ENCODE measurements at places on chromosomes 7 and 10. TPM values are rescaled to one million over a fixed set of nuclear protein-coding genes. Genes with fewer than 3 reads are reported as not detected.
A peak's percentile ranks its signal among the peaks of the same experiment; 100 is the strongest.

EBLN1 gene
- not detected for polyA plus RNA-seq

LEP gene
- not detected for polyA plus RNA-seq

MOGAT3 gene
- polyA plus RNA-seq, result not detected

SEMA3D gene
- polyA plus RNA-seq, result 1.2 TPM

IKZF1 gene
- polyA plus RNA-seq, result not detected

CASD1 gene
- polyA plus RNA-seq, result 3.0 TPM

CHRM2 gene
- not detected for polyA plus RNA-seq

CTNNA3 gene
- not detected for polyA plus RNA-seq

ZNF503 gene
- 4.6 TPM for polyA plus RNA-seq

ANKRD7 gene
- 0.86 TPM for polyA plus RNA-seq

ZNF394 gene
- 10.6 TPM for polyA plus RNA-seq

DNA sequence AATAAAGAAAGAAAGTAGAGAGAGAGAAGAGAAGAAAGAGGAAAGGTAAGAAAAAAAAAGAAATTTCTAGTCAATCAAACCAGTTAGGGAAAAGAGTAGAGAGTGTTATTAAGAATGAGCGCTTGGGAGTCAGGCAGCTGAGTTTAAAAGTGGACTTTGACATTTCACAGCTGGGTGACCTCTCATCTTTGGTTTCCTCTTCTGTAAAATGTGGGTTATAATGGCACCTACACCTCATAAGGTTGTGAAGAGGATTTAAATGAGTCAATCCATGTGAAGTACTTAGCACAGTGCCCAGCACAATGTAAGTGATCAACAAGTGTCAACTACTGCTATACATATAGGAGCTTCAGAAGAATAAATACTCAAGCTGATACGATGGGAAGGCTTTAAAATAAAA is 12.2 kb downstream of the HOXA1 start:
- DNase-seq, result no peak

GRCh38 chr7:2517026-2517425 is 2.5 kb upstream of the LFNG start:
- DNase-seq, result peak; percentile 68

DNA sequence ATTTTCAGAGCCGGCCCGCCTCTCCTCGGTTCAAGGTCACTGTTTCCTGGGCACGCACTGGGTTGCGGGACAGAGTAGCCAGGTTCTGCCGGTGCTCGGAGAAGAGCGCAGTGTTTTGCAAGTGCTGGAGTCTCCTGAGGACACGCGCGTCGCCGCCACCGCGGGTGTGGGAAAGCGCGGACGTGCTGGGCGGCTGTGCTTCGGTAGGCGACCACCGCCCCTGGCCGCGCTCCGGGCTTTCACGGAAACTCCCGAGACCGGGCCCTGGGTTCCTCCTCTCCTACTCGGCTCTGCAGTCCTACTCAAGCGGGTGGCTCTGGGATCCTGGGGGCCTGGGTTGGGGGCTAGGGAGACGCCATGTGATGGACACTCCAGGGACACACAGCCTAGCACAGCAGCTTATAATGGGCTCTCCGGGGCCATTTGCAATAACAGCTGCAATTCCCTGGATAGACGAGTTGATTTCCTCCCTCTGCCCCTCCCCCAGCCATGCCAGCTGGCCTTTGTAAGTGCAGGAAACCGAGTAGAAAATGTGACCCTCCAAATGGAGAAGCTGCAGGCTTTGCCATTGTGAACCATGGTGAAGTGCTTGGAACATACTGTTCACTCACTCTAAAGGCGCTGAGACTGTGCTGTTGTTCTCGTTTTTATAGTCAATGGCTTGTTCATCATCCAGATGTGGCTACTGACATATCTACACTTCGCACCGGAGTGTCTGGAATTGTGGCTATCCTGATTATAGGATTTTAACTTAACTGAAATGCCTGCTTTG is 2.1 kb downstream of the FRAT1 start:
- DNase-seq, result no peak

DNA sequence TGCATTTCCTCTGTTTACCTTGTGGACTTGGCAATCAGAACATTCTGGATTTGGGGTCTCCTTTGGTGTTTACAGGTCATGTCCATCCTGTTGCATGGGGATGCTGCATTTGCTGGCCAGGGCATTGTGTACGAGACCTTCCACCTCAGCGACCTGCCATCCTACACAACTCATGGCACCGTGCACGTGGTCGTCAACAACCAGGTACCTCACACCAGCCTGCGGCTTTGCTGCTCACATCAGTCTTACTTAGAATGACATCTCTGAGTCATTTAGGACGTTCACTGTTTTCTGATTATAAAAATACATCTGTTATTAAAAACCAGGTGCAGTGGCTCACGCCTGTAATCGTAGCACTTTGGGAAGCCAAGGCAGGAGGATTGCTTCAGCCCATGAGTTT is 67.0 kb upstream of the ZMIZ2 start:
- DNase-seq, result no peak

- DNase-seq, result no peak
These were observed 2.6 kb upstream of the PPIA start for GRCh38 chr7:44793919-44794318.

GRCh38 chr10:46090258-46090812 is 44.3 kb upstream of the MSMB start:
- DNase-seq, result no peak

DNA sequence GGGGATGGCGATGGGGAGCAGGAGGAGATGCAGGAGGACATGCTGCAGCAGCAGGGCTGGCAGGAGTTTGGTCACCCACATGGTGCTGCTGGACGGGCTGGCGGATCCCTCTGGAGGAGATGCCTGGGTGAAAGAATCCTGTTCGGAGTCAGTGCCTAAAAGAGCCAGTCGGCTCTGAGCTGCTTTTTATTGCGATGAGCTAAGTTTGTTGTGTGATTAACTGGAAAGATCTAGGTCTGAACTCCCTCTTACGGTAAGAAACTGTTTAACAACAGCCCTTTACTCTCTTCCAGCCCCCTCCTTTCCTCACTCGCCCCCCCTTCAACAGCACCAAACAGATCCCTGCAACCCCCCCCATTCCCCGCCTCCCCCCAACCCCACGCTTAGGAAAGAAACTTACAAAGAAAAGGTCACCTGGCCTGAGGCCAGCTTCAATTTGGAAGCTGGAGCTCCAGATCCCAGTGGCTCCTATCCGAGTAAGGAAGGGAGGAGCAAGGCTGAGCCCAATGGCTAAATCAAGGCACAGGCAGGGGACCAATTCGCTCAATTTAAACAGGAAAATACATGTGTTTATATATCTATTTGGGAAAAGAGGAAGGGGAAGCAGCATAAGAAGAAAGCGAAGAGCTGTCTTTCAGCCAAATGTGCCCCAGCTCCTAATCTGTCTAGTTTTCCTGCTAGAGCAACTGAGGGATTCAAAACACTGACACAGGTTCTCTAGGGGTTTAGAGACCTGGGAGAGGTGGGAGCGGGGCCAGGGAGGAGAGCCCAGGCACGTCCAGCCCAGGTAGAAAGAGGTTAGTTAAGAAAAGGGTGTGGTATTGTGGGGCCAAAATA is at the start of gene HGF:
HGF (minus strand) TSS at position 157 of the 837 bp plus-strand sequence; CDS start at position 81, 76 bp downstream.
- DNase-seq, result no peak

GRCh38 chr7:124033095-124033806 is 384 bp upstream of the TMEM229A start:
- DNase-seq, result no peak

DNA sequence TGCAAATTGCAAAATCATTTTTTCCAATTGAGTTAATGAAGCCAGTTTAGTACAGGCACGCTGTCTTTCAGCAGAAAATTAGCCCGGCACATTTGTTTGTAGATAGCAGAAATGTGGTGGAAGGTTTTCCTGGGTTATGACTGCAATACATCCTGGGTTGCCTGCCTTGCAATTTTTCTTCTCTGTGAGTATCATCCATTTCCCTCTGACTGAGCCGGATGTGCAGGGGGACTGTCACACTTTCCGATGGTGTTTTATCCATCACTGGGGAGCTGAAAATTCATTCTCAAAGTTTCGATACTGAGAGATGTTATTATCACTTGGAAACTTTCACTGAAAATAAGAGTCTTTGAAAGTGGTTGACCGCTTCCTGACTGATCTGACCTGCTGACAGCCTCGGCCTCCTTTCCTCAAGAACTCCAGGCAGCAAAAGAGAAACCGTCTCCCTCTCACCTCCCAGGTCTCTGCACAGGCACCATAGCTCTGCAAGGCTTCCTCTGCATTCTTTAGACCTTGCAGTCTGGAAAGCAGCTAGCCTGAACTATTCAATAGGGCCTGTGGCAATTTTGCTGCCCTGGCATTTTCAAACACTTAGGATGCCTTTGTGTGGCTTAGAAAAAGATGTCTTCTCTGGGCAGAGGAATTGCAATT is 320.8 kb upstream of the NRP1 start:
- DNase-seq, result no peak

GRCh38 chr10:129728246-129728820 is 235.7 kb downstream of the EBF3 start:
- no peak for DNase-seq

DNA sequence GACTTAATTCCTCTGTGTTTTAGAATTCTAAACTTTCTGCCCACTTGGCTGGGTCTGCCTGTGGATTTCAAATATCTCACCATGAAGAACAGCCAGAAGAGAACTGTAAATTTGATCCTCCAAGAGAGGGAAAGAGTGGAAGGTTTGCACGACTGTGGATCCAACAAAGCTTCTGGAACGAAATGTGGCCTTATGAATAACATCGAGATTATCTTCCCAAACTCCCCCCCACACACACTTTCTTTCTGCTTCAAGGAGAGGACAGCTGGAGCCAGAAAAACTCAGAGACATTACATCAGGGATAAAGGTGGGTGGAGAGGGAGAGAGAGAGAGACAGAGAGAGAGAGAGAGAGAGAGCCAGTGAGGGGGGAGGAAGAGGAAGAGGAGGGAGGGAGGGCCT is 570.1 kb upstream of the MGMT start:
- no peak for DNase-seq

DNA sequence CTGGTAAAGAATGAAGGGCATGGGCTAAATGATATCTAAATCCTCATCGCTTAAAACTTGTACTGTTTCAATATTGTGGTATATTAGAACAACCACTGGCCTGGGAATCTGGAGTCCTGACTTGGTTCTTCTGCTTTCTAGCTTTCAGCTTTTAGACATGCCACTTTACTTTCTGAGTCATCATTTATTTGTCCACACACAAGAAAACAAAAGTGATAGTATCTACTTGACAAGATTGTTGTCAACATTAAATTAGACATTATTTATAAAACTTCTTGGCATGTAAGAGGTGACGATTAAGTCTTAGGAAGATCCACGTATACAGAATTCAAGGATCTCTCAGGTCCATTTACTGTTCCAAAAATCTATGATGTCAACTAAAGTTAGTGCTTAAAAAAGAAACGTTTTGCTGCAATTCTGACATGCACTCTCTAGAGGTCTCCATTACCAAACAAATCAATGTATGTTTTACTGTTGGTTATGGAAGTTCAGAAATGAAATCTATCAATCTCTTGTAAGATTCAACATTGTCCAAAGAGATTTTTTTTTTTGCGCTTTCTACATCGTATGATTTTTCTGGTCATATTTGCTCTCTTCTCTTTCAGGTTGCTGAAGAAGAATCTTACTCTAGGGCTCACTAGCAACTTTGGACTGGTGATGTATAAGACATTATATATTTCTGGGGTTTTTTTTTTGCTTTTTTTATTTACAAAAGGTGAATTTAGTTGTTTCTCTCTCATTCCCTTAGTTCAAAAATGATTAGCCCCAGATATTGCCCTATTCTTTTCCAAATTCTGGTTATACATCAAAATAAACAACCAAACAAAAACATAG is 53.6 kb upstream of the DYNC1I1 start:
- DNase-seq, result peak; percentile 17

- no peak for DNase-seq
These were observed 180.0 kb downstream of the GRID1 start for GRCh38 chr10:86186633-86187032.

DNA sequence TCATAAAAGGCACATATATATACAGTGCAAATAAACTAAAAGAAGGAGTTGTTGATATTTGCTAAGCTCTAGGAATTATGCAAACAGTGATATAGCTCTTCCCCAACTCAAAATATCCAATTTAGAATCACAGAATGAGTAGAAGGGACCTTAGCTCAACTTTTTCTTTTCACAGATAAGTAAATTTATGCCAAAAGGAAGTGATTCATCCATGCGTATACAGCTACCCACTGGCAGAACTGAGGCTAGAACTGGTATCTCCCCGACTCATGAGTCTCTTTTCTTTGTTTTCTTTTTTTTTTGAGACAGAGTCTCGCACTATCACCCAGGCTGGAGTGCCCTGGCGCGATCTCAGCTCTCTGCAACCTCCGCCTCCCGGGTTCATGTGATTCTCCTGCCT is 54.2 kb upstream of the SVIL start:
- peak; percentile 45 for DNase-seq

- DNase-seq, result no peak
These were observed 153.8 kb downstream of the GNAI1 start for GRCh38 chr7:80288175-80289122.

GRCh38 chr7:50610521-50611277 is 45.5 kb upstream of the DDC start:
- DNase-seq, result peak; percentile 70

- no peak for DNase-seq
These were observed 17.2 kb downstream of the RET start for GRCh38 chr10:43094085-43094484.

DNA sequence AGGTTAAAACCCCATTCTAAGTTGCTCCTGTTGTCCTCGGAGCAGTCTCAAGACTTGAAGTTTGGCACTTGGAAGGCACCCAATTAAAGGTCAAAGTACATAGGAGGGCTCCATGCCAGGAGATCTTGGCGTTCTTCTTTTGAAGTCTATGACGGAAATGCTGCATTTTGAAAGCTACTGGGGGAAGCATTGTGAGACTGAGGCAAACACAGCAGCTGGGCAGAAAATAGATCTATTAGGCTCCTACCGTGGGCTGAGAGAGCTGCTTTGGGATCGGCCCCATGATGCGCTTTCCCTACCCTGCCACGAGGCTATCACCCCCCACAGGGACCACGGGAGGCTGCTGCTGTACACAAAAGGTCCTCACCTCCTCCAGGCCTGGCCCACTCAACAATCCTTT is 20.0 kb downstream of the KIAA1549 start:
- no peak for DNase-seq

DNA sequence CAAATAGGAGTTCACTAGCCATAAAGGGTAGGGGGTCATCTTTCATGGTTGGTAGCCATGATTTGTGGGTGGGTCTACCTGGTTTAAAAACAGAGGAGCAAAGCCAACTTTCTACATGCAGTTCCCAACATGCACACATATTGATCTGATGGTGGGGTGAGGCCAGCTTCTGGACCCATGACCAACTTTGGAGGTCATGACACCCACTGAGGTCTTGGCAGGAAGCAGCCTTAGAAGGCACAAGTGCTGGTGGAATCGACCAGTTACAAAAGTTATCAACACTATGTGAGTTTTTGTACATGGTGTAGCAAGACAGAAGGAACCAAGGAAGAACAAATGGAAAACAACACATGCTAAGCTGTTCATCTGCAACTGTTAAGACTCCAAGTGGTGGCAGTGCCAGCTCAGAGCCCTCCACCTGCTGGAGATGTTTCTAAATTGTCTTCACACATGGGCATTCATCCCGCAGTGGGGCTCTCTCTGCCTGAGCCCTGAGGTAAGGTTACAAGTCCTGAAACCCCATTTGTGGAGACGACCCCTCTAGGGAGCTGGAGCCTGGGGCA is 101.1 kb upstream of the TCF7L2 start:
- DNase-seq, result no peak
